ENCODE measurements at places on chromosomes 6 and 20.

- no peak for DNase-seq
These were observed 73.0 kb downstream of the TIAM2 start for GRCh38 chr6:155067956-155068615.

DNA sequence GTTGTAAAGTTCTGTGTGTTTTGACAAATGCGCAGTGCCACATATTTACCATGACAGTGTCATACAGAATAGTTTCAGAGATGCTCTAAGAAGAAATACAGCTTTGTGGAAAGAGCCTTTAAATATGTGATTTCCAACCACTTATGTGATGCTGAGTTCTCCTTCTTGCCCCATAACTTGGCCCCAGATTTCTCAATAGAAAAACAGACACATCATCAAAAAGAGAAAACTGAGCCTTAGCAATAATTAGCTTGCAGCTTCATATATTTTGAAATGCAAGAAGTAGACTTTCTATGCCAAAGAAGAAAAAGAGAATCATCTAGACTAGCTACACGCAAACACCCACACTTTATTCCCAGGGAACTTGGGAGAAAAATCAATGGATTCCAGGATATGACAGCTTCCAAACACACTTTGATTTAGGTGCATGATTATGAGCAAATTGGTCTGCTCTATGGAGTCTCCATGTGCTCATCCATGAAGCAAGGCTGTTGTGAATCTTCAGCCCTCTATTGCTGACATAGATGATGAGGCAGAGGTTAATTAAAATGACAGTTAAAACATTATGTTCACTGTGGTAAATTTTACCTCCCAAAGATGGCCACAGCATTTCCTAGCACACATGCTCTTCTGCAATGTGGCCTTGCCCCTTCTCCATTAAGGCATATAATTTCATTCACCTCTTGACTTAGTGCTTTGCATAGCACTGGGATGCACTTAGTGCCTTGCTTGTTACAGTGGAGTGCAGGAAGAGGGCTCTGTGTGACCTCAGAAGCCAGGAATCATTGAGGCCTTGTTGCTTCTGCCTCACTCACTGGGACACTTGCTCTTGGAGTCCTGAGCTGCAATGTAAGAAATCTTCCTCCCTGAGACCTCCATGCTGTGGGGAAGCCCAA lies 174.6 kb downstream of the SYNDIG1 start:
- DNase-seq = no peak

- DNase-seq = no peak
These were observed at the start of gene HFE for GRCh38 chr6:26087284-26088115. TSS of gene HFE (plus strand) at chr6:26087429. CDS start at chr6:26087441, 12 bp downstream.

DNA sequence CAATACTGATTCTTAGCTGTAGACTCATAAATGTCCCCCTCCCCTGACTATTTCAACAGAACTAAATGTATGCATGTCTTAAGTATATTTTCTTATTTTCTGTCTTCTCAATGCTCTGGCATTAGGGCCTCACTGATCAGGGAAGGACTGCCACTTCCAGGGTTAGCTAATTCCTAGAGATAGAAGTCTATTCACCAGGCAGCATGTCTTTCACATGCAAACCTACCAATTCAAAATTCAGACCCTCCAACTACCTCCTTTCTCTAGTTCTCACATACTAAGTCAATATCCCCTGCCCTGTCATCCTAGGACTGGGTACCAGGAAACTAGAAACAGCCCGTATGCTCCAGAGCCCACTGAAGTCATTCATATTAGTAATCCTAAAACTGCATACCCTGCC lies 132.3 kb downstream of the RALGAPA2 start:
- DNase-seq = no peak

DNA sequence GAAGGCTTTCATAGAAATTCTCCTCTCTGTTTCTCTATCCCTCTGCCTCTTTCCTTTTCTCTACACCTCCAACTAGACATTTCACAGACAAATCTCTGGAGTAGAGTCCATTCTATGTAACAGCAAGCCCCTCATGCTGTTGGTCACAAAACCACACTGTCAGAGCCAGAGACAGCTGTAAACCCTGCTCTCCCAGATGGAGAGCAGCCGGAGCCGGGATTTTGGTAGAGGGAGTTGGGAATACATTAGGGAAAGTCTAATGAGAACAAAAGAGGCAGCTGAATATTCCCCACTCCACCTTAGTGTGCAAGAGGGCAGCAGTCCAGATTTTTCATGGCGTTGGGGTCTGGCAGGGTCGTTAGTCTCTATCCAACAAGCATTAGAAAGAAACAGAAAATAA lies 68.3 kb upstream of the EDN1 start:
- no peak for DNase-seq

GRCh38 chr20:57878786-57879424 lies 169.1 kb upstream of the PMEPA1 start:
- DNase-seq = no peak

- DNase-seq = no peak
These were observed 59.2 kb downstream of the RAB44 start for GRCh38 chr6:36756786-36757185.

DNA sequence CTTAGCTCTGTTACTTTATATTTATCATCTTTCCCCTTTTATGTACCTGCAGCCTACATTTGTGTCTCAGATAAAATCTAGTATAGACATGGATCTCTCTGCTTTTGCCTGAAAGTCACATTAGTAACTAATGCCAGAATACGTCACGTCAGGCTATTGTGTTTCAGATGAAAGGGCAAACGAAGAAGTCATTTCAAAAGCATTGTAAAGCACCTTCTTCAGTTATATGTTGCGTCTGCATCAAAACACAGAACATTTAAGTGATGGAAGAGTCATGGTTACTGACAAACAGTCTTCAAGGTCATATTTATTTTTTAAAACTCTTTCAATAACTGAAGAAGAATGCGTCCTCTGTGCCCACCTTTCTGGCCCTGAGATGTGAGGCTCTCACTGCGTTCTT lies 119.1 kb downstream of the SMOC2 start:
- DNase-seq = no peak

DNA sequence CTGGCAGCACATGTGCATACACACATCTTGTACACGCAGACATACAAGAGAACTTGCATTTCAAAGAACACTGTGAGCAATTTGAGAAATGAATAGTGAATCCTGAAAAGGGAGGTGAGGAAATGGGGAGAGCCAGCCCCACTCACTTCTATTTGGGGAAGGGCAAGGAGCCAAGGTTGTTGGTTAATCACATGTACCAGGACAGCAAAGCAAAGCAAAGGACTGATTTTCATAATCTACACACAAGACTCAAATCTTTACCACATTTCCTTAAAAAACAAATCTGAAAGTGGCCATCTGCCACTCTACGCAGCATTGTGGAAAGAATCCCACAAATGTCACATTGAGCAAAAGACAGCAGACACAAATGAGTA lies 35.0 kb upstream of the KIF16B start:
- DNase-seq = no peak

GRCh38 chr20:32559753-32560380 lies 25.3 kb downstream of the NOL4L start:
- DNase-seq = no peak

- DNase-seq = no peak
These were observed 80.0 kb downstream of the TRMT11 start for GRCh38 chr6:126066053-126067048.

DNA sequence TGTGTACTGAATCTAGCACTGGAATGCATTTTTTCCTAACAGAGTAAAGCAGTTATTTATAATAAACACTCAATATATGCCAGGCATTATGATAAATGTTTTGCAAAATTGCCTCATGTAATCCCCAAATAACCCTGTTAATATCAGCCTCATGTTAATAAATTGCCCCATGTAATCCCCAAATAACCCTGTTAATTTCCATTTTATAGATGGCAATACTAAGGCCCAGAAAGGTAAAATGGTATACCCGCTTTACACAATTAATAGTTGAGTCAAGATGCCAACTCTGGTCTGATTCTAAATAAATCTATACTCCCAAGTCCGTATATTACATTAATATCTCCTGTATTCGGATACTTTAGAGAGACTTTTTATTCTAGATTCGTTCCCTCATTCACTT lies 6.3 kb downstream of the MYB start:
- DNase-seq = no peak

DNA sequence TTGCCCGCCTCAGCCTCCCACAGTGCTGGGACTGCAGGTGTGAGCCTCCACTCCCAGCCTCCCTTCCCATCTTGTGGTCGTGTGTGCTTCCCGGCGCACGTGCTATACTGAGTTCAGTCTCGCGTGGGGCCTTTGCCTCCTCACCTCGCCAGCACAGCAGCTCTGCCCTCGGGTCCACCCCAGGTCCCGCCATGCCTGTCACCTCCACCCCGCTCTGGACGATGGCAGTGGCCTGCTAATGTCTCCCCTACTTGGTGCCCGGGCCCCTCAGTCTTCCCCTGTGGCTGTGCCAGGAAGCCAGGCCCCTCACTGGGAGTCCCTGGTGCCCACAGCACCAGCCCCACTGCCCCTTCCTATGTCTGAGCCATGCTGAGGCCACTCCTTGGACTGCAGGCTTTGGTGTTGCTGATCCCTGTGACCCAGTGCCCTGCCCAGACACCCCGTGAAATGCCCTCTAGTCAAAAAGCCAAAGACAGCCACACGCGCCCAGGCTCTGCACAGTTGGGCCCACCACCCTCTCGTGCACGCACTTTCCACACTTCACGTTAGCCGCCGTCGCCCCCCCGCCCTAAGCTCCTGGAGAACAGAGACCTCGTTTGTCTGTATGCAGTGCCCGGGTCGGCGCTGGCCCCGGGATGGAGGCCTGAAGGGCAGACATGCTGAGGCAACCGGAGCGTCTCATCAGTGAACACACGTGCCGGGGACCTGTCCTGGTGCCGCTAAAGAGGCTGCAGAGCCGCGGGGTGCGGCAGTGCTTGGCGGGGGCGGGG lies 14.3 kb downstream of the HRH3 start:
- DNase-seq = no peak

DNA sequence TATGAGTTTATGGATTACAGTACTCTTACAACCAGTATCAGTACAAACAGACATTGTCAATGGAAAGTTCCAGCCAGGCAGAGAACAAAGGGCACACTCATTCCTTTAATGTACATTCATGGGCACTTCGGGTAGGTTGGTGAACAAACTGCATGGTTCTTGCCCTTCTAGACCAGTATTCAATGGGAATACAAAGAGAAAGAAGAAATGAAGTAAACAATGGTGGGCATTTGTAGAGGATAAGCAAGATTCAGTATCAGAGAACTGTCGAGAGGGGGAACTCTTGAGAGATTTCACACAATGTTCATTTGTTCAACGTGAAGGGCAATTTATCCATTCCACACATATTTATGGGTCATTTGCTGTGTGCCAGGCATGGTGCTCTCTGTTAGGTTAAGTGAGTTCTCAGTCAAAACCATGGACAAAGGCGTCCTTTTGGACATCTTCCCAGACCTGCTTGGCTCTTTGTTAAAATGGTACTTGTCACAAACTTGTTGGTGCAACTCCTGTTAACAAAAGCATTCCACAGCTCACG lies 714.8 kb downstream of the DHX35 start:
- no peak for DNase-seq

DNA sequence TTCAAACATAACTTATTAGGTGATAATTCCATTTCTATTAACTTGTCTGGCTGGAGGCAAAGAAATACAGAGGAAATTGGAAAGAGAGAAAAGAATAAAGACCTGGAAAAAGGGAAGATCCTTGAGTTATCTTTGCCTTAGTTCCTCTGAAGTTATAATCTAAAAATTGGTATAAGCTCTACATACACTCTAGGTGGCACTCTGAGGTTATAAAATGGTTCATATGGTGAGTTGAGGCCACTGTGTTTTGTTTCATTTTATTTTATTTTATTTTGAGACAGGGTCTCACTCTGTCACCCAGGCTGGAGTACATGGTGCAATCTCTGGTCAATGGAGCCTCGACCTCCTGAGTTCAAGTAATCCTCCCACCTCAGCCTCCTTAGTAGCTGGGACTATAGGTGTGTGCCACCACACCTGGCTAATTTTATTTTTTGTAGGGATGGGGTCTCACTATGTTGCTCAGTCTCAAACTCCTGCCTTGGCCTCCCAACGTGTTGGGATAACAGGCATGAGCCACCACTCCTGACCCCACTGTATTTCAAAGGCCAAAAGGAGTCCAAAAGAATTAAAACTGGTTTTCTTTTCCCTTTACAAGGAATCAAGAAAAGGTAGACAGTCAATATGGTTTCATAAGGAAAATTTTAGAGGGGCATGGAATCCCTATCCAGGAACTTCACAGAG lies 19.4 kb downstream of the GPX6 start:
- no peak for DNase-seq

GRCh38 chr6:15927531-15928225 lies 201.2 kb upstream of the MYLIP start:
- no peak for DNase-seq

DNA sequence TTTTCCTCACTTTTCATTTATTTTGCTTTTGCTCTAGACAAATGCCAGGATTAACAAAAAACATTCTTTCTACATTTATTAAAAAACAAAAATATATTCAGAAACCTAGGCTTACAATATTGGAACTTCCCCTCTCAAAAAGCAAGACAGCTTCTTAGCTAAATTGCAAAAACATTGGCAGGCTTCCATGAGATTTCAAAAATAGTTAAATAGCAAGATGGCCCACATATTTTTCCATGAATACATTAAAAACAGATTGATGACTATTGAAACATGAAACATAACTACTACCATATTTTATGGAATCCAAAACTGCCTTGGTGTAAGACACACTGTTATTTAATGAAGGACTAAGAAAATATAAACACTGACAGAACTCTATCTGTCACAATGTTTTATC lies 92.0 kb downstream of the LY86 start:
- DNase-seq = no peak

GRCh38 chr20:14830466-14830865 lies 493.1 kb upstream of the FLRT3 start:
- DNase-seq = no peak

- DNase-seq = peak; percentile 63
These were observed 39.4 kb downstream of the KIAA1755 start for GRCh38 chr20:38221119-38221589.

GRCh38 chr6:170089963-170090362 lies 200.9 kb downstream of the DLL1 start:
- no peak for DNase-seq

- no peak for DNase-seq
These were observed 129.5 kb upstream of the ARG1 start for GRCh38 chr6:131443514-131443913.

DNA sequence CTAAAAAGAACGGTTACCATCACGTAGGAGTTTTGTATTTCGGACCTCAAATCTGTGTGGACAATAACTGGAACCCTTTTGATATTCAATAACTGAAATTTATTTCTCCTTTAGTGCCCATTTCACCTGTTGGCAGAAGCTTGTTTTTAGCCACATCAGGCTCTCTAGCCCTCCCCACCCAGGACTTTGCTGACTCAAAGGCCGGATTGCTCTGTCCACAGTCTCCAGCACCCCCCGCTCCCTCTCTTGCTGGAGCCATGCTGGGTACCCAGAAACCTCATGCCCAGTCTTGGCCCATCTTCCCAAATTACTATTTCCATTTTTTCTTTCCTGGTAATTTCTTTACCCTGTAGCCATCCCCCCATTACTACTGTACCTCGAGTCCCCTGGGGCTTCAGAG lies 55.8 kb upstream of the DUSP22 start:
- no peak for DNase-seq

GRCh38 chr6:107712665-107713551 lies 111.2 kb downstream of the SCML4 start:
- peak; percentile 36 for DNase-seq

GRCh38 chr20:64049060-64049877 lies at the start of gene SOX18:
TSS of gene SOX18 (minus strand) at chr20:64049639. CDS start at chr20:64049516, 123 bp downstream.
- DNase-seq = no peak
